Hippocampal formation (tissue), 2 donors: ENCODE measurements at places on chromosomes 6 and 20.

DNA sequence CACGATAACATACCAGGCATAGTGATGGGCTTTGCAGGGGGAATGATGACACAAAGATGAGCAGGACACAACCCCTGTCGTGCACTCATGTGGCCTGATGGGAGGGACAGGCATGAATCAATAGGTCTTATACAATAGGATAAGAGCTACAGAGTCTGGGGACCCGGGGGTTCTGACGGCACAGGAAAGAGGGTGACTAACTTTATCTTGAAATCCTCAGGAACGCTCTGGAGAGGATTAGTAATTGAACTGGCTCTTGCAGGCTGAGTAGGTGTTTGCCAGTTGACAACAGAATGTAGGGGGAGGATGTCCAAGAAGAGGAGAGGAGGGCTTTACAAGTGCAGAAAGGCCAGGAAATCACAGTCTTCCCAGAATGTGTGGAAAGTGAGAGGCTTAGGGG is 219.9 kb upstream of the ECI2 start:
- DNase-seq = no peak

GRCh38 chr6:113879186-113880096 is 22.3 kb downstream of the MARCKS start:
- peak; percentile 74 for DNase-seq

GRCh38 chr6:35436071-35436857 is 15.9 kb upstream of the FANCE start:
- DNase-seq = no peak

GRCh38 chr6:146664871-146665360 is 66.1 kb downstream of the ADGB start:
- no peak for DNase-seq

- no peak for DNase-seq
These were observed 30.3 kb downstream of the CD83 start for GRCh38 chr6:14147891-14148290.

- no peak for DNase-seq
These were observed 59.1 kb upstream of the NEDD9 start for GRCh38 chr6:11291582-11291981.

DNA sequence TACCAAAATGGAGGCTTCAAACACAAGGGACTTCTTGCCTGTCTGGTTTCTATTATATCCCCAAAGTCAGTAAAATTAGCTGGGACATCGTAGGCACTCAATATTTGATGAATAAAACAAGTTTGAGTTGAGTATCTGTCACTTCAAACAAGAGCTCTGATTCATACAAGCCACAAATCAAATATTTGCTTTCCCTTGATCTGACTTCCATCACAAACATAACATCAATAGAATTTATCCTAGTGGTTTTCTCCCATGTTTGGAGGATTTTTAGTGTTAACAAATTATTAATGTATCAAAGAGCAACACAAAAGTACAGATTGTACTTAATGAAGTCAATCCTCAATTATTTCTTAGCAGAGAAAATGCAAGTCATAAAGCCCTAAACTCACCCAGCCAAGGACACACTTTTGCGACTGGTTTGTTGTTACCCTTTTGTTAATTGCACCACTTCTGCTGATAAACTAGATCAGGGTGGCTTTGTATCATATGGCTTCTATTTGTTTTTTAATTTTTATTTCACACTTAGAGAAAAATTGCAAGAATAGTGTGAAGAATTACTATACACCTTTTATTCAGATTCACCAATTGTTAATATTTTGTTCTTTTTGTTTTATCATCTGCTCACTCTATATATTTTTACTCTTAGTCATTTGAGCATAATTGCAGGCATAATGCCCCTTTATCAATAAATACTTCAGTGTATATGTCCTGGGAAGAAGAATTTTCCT is 117.4 kb upstream of the PRDM1 start:
- no peak for DNase-seq

DNA sequence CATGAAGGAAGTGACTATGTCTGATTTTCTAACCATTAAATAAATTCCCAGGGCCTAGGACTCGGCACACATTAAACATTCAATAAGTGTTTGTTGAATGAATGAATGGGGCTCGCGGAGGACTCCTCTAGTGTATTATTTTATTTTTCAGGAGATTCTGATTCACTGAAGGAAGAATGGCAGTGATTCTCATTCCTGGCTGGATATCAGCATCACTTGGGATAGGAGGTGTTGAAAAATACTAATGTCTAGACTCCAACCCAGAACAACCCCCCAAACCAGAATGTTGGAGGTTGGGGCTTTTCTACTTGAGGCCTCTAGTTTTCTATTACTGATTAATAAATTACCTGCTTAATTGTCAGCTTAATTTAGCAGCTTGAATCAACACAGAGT is 195.4 kb downstream of the BTBD3 start:
- no peak for DNase-seq

DNA sequence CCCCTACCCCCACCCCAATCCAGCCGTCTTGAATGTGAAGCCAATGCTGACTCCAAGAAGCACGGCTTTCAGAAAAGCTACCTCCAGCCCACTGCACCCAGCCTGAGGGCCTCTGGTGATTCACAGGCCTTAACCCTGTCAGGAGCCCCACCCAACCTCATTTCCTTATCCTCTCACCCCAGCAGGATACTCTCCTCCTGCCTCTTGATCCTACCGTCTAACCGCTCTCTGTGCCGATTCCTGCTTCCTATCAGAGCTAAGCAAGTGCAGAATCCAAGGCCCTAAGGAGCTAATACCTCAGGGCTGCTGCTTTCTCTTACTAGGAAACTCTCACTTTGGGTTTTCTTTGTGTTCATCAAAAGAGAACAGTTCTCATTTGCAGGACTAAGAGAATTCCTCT is 47.2 kb downstream of the TRERF1 start:
- DNase-seq = no peak

GRCh38 chr6:41901882-41902519 is 6.8 kb upstream of the USP49 start:
- no peak for DNase-seq

DNA sequence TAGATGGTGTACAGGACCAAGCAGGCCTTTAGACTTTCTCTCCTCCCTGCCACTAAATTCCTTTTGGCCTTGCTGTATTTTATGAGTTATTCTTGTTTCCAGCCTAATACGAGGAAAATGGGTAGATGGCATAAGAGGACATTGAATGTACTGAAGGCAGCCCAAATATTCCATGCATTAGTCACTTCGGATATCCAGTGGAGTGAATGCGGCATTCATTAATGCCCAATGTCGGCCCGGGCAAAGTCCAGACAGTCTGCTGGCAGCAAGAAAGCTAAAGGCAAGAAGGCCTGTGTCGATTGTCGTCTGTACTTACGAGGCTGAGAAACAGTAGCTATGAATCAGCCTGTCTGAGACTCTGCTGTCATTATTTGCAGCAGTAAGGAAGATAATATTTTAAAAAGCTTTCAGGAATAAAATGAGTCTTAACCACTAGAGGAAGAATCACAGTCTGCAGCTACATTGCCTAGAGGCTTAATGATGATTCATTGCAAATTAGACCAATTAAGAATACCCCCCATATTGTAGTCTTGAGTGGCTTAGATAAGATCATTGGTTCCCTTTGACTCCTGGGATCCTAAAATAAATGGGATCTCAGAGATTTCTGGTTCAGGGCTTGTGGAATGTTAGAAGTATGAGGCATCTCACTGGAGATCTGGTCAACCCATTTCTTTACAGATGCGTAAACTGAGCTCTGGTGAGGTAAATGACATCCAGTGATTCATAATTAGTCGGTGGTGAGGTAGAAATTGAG is 534.1 kb upstream of the JAG1 start:
- no peak for DNase-seq

- no peak for DNase-seq
These were observed 797 bp upstream of the GNRH2 start for GRCh38 chr20:3042625-3043024.

- no peak for DNase-seq
These were observed 129.8 kb downstream of the FOXO3 start for GRCh38 chr6:108690326-108691049.

DNA sequence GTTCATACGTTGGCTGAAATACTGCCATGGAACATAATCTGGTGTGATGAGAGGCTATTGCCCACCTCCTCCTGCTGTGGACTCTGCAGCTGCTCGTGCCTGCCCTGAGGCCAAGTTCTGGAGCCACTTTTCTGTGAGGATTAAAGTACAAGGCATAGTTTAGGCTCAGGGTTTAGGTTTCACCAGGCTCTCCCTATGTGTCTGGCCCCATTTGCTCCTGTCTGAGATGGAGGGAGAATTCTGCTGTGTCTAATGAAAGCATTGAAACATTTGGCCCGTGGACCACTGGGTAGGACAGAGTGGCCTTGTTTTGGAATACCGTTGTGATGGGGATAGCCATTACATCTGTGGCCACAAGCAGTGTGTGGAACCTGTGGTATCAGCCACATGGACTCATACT is 5.9 kb downstream of the WRNIP1 start:
- no peak for DNase-seq

DNA sequence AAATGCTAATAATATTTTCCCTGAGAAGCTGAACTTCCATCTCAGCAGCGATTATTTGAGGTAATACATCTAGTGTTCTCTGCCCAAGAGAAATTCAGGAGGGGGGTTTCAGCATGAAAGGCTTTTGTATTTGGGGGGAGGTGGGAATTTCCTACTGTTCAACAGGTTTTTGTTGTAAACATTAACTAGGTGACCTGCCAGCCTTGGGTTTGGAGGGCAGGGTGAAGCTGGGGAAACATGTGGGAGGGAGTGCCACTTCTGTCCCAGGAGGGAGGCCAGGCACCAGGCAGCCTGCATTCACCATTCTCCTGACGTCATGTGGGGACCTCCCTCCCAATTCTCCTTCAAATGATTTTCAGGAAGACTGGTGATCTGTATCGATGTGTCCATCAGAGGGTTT is 37.7 kb upstream of the PKHD1 start:
- DNase-seq = no peak

GRCh38 chr20:187733-188132 is 1.8 kb downstream of the DEFB128 start:
- no peak for DNase-seq

DNA sequence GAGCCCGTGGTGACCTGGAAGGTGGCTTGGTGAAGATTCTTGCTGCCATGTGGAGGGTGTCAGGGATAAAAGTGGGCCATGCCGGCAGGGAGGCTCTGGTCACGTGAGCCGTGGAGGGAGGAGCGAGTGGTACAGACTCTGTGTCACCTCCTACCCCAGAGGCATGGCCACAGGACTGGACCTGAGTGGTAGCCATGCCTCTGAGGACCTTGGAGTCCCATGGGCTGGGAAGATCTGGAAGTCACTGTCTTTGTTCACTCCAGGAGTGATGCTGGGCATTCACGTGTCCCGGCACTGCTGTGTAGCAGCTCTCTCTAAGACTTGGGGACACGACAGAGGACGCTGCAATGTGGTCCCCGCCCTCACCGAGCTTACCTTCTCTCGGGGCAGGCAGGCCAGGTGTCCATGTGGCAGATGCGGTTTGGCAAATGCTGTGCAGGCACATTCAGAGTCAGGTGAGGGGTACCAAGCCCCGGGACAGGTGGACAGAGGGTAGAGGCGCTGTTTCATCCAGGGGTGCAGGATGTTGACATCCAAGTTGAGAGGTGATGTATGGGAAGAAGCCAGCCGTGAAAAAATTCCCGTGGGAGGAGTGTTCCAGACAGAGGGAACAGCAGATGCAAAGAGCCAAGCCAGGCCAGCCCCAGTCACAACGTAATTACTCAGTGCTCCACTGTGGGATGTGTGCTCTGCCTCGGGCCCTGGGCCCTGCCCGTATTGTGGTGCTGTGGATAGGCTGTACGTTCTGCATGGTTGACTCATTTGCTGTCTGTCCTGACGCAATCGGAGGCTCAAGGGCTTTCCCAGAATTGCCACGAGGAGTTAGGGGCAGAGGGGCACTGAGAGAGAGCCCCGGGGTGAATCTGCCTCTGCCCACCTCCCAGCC is 307.8 kb downstream of the TAF4 start:
- DNase-seq = no peak

GRCh38 chr6:106704327-106704726 is 74.9 kb downstream of the QRSL1 start:
- DNase-seq = no peak
